CD4-positive, alpha-beta T cell treated with Interleukin-4 for 1 hour (primary cell): ENCODE measurements at places on chromosomes 7 and 10.
A peak's percentile ranks its signal among the peaks of the same experiment; 100 is the strongest.

DNA sequence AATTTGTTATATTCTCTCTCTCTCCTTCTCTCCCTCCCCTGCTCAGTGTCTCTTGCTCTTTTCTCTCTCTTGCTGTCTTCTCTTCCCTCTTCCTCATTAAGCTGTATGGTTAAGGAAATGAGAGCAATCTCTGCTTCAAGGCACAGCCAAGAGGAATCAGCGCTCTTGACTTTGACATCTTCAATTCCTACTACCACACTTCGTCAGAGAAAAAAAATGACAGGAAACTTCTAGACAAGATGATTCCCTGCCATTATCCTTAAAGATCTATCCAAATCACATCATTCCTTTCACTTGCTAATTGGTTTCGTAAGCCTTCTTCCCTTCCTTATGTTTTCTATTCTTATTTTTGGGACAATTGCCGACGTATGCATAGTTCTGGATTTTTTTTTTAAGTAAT lies 425.0 kb downstream of the KCNMA1 start:
- DNase-seq = no peak

DNA sequence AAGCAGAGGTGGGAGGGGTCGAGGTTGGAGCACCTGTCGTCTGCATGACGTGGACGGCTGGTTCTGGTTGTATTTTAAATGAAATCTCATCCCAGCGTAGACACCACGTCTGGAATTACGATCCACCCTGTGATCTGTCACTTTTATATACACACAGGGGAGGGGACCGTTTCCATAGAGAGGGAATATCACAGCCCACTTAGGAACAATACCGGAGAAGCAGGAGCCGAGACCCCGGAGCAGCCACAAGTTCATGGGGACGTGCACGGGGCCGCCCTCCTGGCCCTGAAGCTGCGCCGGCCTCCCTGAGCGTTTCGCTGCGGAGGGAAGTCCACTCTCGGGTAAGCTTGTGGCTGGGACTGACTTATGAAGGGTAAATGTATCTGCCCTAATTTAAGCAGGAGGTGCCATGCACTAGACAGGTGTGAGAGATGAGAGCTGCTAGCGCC lies at the start of gene UCN3:
TSS of gene UCN3 (plus strand) at position 77 of the 449 bp plus-strand sequence. CDS start 8,755 bp downstream, outside the sequence.
- DNase-seq = no peak

DNA sequence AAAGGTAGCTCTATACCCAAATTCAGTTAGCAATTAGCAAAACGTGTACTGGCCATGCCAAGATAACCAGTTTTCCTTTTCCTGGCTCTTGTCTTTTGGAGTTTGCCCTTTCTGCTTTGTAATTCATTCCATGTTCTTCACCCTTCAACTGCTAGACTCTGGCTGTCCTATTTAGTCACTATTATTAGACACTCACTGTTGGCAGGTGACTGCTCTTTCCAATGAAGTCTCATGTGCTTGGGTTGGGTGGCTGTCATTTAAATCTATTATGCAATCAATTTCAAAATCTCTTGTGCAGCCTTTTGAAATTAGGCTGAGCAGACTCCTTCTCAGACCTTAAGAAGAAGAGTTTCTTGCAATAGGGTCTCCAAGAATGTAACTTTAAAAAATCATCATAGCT lies 266.5 kb downstream of the GPR158 start:
- DNase-seq = no peak

- DNase-seq = no peak
Observed at GRCh38 chr10:106565546-106565945, 599.0 kb downstream of the SORCS1 start.

DNA sequence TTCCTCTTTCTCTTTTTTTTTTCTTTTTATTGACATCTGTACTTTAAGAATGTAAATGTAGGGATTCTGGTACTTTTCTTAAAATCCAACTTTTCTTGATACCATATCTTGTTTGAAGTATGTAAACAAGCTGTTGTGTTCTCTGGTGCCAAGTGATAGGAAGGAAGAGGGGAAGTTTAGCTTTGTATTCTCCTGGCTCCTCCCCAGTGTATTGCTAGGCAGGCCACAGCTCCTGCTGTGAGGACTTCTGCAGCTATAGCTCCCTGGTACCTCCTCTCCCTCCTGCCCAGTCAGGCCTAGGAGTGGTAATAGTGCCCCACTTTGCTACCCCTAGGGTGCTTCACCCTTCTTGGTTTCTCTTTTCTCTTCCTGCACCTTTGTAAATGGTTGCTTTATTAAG lies 45.3 kb upstream of the SP8 start:
- DNase-seq = no peak

DNA sequence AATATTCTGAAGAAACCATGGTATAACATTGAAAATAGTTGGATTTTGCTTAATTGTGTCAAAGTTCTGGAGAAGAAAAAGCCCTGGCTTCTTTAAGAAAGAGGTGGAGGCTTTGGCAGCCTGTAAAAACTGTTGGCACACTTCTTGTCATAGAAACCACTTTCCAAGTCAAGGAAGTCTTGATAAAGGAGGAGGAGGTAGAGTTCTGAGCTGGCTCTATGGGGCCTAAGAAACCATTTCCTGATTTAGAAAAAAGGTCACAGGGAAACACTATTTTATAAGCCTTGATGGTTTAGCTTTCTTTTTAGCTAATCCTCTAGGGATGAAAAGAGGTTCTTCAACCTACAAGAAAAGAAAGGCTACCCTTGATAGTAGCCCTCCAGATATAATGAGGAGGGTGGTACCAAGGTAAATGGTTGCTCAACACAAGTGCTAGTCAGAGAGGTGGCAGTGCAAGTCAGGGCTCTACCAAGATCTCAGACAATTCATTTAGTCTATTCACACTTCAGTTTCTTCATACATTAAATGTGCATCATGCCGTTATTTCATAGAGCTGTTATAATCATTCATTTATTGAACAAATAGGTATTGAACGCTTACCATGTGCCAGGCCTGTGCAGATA lies 346.9 kb downstream of the RNLS start:
- DNase-seq = no peak

DNA sequence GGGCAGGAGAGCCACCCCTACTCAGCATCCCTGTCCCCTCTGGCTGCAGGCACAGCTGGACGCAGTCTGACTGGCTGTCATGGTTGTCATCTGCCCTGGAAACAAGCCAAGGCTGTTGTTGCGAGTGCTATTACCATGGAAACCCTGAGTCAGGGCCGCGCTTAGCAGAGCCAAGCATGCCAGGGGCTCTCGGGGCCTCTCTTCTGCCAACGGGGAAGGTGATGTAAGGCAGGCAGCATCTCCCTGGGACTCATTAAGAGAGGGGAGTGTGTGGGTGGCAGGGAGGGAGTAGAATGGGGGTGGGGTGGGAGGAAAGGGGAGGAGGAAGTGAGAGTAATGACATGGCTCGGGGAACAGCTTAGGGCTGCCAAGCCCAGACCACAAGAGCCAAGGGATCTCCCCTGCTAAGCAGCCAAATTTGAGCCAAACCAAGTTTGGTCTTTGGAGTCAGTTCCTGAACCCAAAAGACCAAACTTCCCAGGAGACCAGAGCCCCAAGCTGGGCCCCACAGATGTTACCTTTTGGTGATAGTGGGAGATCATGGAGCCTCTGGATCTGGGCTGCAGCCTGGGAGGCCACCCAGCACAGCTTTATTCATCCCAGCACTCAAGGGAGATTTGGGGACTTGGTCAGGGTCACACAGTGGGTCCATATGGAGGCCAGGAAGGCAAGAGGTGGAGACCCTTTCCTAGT lies 67.6 kb downstream of the TMEM130 start:
- peak; percentile 22 for DNase-seq

DNA sequence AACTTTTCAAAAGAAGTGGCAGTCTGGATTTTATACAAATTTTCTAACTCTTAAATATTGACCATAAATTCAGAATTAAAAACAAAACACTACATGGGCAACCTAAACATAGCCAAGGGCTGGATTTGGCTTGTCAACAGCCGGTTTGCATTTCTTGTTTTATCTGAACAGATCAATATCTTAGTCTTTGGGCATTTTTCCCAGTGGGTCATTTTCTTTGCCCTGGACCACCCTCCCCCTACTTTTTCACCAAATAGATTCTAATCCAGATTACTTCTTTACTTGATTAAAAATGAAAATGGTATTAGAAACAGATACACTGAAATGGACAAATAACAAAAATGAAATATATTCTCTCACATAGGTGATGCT lies 189.0 kb downstream of the ANK3 start:
- DNase-seq = no peak

GRCh38 chr7:111593343-111593742 lies 31.1 kb upstream of the IMMP2L start:
- no peak for DNase-seq

- DNase-seq = peak; percentile 21
Observed at GRCh38 chr7:150406312-150406566, 27.1 kb downstream of the ZNF775 start.

- DNase-seq = peak; percentile 38
Observed at GRCh38 chr7:2037808-2038522, 194.8 kb downstream of the MAD1L1 start.

- no peak for DNase-seq
Observed at GRCh38 chr10:15103513-15103912, 6.4 kb downstream of the RPP38 start.

- no peak for DNase-seq
Observed at GRCh38 chr10:61078542-61079275, 134.7 kb upstream of the RHOBTB1 start.

DNA sequence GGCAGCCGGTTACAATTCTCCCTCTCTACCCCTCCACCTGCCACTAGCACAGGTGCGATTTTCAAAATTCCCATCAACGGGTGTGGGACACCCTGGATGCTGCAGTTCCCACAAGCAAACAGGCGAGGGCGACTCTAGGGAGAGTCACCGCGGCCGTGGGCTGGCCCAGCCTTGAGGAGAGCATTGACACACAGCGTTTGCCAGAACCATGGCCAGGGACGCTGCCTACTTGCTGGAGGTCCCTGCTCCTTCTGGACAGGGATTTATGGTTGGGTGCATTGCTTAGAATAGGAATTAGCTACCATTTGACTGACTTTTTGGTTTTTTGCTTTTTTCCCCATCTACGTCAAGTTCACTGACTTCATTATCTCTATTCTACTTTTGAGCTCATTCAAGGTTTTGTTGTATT lies 19.0 kb upstream of the CLDN4 start:
- peak; percentile 50 for DNase-seq
